ENCODE measurements at places on chromosomes 3 and 15.

DNA sequence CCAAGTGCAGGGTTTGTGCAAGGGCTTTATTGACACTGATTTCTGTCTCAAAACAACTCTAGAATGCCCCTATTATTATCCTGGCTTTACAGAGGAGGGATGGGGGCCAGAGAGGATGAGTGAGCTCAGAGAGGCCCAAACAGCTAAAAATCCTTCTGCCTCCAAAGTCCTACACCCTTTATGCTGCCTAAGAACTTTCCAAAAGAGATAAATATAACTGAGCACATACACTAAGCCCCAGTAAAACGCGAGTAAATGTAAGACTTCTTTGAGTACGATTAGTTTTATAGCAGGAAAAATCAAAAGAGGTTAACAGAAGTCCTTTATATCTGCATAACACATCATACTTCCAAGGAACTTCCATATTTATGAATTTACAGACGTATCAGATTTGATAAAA, 149.1 kb downstream of the CTNNB1 start:
- DNase-seq, result no peak

DNA sequence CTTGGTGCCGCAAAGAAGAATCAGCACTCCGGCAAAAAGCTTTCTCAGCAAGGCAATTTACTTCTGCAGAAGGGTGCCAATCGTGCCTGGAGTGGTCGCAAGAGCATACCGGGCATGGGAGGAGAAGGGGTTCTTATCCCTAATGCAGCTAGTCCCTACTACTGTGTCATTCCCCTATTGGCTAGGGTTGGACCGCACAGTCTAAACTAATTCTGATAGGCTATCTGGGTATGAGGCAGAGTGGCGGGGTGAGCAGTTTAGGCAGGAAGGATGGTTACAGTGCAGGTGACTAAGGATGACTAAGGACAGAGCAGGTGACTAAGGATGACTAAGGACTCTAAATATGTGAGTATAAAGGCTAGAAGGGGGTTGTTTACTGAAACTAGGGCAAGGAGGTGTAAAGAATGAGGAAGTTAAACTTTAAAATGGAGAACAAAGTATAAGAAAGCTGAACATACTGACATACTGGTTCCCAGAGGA, 52.9 kb downstream of the PGBD4 start:
- no peak for DNase-seq

DNA sequence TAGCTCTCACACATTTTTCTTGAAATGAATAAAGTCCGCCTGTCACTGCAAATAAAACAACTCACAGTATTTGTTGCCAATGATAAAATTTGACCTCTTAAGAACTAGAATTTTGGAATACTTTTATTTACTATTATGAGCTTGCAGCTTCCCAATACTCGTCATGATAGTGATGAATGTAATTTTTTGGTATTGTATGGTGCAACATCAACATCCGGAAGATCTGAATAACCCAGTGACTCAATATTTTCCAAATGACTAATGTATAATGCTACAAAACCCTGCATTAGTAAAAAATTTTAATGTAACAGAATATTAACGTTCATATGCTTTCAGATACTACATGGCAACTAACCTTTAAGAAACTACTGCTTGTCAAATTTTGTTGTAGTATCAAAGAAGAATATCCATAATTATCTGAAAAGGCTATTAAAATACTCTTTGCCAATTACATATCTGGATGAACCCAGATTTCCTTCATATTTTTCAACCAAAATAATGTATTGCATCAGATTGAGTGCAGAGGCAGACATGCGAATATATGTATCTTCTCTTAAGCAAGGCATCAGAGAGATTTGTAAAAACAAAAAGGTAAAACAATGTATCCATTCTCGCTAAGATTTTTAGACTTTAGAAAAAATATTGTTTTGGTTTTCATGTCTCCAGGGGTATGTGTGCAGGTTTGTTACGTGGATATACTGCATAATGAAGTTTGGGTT, 95.3 kb downstream of the IGF2BP2 start:
- no peak for DNase-seq

DNA sequence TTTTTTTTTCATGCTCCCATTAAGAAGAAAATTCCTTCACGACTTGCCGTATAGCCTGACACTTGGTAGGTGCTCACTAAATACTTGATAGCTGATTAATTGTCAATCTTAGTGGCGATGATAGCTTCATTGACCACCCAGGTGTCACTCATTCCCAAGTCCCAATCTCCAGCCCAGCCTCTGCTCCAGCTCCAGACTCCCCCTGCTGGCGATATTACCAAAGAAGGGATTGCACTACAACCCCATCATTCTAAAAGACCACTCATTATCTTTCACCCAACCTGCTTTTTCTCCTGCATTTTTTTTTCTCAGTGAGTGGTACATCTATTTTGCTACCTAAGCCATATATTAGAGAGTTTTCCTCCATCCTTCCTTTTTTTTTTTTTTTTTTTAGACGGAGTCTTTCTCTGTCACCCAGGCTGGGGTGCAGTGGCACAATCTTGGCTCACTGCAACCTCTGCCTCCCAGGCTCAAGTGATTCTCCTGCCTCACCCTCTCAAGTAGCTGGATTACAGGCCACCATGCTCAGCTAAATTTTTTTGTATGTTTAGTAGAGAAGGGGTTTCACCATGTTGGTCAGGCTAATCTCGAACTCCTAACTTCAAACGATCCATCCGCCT, 19.5 kb upstream of the COMMD2 start:
- DNase-seq, result peak; percentile 2

- no peak for DNase-seq
These were observed 296 bp downstream of the TPRA1 start for GRCh38 chr3:127590282-127590592.

GRCh38 chr3:67587811-67588210, 66.6 kb downstream of the SUCLG2 start:
- DNase-seq, result no peak

DNA sequence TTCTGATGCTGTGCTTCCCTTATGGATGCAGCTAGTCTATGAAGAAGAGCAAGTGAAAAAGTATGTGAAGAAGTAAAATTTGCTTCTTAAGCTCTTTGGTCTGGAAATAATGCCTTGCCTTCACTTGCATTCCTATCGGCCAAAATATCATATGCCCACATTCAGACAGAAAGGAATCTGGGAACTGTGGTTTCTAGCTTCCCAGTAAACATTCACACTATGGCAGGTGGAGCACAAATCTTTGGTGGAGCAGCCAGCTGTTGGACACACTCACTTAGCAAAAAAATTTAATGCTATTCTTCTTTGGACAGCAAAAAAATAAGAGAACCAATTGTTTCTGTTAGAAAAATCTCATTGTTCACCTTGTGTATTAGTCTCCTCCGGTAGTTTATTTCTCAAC, 12.3 kb upstream of the COL6A6 start:
- DNase-seq, result no peak

DNA sequence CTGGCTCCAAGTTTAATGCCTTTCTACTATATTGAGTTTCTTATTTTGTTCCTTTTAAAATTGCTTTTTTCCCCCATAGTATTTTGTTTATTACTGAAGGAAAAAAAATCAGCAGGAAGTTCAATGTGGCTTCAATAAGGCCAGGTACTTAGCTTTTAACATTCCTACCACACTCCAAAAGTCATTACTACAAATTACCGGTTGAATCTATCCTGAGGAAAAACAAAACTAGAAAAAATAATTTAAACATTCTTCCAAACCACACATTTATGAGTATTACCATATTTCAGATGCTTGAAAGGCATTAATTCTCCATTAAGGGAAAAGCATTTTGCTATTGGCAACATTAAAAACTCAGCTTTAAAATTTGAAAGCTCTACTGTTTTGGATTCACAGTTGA, 20.2 kb upstream of the TNFSF10 start:
- DNase-seq, result no peak

DNA sequence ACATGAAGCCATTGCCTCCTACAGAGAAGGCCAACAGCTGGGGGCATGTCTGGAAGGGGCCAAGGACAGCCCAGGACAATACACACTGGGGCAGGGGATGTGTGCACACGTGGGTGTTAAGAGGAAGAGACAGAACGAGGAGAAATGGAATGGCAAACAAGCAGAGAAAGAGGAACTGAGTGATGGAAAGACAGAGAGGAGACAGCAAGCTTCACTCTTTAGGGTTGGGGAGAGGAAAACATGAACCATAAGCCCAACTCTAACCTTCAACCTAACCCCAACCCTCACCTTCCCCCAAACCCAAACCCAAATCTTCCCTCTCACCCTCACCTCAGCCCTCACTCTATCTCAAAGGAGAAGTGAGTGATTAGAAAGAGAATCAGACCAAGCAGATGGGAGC, 11.9 kb upstream of the PARL start:
- DNase-seq, result no peak

DNA sequence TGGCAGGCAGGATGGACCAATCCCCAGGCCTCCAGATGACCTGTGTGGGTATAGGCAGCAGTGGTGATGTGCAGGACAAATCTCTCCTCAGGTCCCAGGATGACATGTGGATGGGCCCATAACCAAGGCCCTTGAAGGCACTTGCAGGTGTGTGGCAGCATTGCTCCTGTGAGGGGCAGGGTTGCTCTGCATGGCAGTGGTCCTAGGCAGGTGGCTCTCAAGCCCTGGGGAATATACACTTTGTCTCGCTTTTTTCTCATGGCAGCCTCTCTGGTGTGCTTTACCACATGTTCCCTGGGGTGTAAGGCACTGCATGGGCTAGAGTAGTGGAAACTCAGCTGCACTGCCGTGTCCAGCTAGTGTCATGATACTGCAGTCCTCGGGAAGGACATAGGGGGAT, 503.6 kb downstream of the UNC13C start:
- DNase-seq, result no peak

DNA sequence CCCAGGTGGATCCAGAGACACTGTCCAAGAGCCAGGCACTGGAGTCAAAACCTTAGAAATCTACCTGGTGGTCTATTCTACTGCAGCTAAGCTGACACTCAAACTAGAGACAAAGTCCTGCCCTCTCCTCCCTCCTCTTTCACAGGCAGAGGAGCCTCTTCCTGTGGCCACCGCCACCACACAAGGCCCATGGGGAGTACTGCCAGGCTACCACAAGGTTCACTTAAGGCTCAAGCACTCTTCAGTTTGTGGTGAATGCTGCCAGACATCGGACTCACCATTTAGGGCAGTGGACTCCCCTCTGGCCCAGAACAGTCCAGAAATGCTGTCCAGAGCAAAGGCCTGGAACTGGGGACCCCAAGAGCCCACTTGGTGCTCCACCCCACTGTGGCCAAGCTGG, 160.9 kb downstream of the ADAMTS17 start:
- DNase-seq, result no peak

DNA sequence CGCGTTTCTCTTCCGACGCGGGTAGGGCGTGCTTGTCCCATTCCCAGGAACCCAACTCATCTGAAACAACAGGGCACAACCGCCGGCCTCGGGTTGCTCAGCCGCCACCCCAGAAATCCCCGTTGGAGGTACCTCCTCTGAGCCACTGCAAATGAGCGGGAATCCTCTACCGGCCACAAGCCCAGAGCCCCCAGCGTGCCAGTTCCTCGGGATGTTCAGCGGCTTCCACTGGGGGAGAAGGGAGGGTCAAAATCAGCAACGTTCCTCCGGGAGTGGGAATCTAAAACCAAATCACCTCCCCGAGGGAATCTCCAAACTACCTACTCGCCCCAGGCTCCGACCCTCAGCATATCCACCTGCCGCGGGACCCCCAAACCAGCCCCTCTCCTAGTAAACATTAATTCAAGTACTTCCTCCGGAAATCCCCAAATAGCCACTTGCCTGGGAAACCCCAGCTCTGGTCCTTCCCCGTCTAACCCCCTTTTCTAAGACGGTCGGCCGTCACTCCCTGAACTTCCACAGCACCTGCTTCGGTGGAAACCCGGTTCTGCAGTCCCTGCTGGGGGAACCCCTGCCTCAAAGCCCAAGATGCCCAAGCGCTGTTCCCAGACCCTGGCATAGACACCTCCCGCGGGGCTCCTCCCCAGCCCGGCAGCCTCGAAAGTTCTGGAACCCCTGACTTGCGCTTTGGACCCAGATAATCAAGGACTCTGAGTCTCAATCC, 887 bp downstream of the OXTR start:
- DNase-seq, result no peak

- no peak for DNase-seq
These were observed 4.5 kb downstream of the RAB7A start for GRCh38 chr3:128730471-128730870.

DNA sequence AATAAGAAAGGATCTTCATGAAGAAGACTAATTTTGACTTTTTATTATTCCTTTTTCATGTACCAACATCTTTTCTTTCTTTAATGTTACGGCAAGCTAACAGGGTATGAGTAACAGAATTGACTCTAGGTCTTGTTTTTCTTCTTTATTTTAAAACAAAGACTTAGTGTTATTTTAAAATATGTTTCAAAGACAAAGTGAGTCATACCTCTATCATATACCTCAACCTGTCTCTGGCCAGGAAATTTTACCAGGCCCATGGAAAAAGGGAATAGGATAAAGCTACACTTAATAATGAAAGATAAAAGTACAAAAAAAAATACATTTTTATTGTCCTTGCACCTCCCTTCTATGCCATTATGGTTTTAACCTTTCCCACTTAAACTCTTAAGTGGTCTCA, 57.4 kb downstream of the ZNF148 start:
- no peak for DNase-seq

DNA sequence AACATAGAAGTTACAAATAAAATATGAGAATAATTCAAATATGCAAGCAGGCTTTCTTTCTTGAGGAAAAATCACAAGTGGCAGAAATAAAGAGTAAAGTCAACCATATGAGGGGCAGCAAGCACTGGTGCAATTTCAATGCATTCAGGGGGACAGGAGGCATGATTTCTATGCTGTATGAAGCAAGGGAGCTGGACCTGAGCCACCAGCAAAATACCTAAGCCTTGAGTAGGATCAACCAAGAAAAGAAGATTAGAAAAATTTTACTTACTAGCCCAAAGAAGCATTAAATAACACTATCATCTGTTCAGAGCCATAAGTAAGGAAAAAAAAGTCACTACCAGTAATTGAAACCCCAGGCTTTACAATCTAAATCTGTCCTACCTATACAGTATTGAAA, 6.3 kb downstream of the ADGRG7 start:
- DNase-seq, result no peak

DNA sequence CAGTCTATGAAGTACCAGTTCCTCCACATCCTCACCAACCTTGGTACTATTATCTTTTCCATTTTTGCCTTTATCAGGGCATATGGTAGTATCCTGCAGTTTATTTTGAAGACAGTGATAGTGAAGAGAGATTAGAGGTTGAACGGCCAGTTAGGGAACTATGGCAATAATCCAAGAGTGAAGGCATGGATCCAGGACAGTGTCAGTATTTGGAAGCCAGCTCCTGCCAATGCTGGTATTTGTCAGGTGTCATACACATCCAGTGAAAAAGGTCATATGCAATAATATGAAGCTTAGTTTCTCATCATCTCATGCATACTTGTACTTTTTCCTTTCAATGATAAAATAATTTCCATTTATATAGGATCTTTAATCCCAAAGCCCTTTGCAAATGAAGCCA, 56.8 kb upstream of the KCNMB2 start:
- no peak for DNase-seq

- no peak for DNase-seq
These were observed 9.2 kb upstream of the ATP8B4 start for GRCh38 chr15:50128266-50128665.

- DNase-seq, result no peak
These were observed 106.9 kb upstream of the THSD4 start for GRCh38 chr15:71008250-71008870.

- DNase-seq, result peak; percentile 4
These were observed 120.9 kb downstream of the SAMMSON start for GRCh38 chr3:70120357-70120966.

All from stimulated activated CD8-positive, alpha-beta memory T cell treated with anti-CD3 and anti-CD28 coated beads, Interleukin-2, amount 100 ng/mL, for 1 hour (primary cell).